ENCODE measurements at places on chromosomes 2 and 18.

GRCh38 chr18:32469190-32469651, 1.5 kb downstream of the GAREM1 start:
- DNase-seq: no peak

GRCh38 chr2:16103614-16104314, 163.4 kb downstream of the MYCN start:
- DNase-seq: no peak

DNA sequence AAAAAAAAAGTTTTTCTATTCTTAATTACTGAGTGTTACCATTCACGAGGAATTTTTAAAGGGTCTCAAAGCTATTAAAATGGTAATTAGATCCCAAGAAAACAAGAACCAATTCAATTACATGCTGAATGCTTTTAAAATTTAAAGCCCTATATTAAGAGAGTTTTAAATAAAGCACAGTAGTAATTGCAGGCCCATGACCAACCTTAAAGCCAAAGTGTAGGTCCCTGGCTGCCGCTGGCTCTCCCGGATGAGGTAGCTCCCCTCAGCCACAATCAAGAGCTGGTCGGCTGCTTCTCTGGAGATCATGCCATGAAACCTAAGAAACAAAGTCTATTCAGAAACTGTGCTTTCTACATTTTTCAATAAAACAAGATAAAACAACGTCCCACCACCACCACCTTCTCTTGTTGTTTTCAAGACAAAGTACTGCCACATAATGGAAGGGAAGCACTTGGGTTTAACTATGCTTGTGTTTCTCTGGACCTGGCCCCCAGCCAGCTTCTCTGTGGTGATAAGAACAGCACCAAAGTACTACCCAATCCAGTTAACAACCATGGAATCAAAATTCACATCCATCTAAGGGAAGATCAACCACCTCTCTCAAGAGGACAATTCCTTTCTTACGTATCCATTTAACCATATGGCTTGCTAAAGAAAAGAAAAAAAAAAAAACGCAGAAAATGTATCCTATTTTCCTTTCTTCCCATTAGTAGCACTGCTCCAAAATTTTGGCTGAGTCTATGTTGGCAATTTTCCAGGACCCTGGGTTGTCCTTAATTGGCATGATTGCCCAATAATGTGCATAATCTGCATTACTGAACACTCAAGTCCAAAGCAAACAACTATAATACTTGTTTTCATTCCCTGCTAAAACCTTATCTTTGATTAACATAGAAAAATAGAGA, 90.1 kb downstream of the CHN1 start:
- no peak for DNase-seq

DNA sequence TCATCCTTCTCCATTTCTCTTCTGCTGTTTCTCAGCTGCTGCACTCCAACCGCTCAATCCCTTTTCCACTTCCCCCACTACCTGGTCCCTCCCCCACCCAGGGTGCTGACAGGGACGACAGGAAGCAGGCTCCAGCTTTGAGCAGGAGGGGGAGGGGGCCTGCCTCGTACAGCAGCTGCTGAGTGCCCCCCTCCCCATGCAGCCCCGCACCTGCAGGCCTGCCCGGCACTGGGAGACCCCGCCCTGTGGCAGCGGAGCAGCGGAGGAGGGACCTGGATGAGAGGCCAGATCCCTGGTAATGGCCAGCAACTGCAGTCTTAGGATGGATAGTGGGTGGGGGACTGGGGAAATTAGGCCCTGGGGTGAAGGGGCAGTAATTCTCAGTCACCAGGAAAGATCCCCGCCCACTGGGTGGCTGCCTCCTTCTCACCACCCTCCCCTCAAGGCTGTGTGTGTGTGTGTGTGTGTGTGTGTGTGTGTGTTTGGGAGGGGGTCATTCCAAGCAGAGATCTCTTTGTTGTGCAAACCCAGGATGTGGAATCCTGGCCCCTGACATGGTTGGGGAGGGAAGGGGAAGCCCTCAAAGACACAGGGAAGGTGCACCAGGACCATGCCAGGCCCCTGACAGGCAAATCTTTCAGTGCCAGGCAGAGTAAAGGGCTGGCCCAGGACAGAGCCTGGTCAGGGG, 6.8 kb upstream of the CRYBA2 start:
- DNase-seq: no peak

DNA sequence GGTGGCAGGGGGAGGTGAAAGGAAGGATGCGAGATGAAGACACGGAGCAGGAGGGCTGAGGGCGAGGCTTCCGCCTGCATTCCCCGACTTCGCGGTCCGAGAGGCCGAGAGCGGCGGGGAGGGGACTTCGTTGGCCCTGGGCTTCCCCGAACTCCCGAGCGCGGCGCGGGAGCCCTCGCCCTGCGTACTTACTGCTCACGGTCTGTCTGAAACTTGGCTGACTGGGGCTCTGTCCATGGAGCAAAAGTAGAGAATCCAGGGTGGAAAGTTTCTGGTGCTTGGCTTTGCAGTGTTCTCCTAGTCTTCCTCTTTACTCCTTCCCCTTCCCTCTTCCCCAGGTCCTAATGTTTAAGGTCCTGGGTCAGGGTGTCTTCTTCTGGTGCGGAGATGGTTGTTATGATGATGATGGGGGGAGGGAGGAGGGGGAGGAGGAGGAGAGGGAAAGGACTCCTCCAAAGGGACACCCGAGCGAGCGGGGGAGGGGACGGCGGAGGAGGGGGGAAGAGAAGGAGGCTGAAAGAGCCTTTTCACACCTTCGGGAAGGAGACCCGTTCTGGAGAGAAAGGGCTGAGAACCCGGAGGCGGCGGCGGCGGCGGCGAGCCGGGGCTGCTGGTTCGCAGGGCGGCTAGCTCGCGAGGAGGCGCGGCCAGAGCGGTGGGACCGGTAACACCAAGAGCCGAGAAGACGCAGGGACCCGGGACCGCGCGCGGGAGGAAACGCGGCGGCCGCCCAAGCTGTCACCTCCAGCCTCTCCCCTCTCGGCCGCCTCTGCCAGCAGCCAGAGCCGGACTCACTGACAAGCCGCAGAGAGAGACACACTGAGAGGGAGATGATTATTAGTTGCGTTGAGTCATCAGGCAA, at the start of gene SATB2:
TSS of gene SATB2 (minus strand) at position 793 of the 862 bp plus-strand sequence. CDS start 1,902 bp downstream, outside the sequence.
- no peak for DNase-seq

DNA sequence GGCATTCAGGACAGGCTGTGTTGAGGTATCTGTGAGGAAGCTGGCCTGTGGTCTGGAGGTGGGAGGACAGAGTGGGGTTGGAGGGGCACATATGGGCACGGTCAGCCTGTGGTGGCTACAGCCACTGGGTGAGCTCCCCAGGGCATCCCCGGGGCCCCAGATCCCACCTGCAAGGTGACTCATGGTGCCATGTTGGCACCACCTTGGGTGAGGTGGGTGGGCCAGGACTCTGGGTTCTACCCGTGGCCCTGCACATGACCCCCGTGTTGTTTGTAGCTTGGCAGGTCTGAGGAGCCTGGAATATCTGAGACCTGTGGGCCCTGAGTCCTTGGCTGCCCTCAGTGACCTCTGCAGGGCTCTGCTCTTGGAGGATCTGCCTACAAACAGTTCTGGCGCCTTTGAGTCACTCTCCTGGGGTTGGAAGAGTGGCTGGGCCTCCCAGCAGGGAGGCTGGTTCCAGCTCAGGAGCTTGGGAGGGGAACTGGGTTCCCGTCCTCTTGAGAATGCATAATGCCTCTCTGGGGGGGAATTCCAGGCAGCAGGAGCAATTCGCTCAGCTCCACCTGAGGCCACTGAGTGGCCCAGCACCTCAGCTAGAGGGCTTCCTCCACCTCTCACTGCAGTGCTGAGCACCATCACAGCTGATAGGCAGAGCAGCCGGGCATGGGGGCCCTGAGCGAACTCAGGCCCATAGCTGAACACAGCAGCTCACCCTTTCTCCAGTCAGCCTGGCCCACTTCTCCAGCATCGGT, 105.1 kb downstream of the DYSF start:
- no peak for DNase-seq

- no peak for DNase-seq
Observed at GRCh38 chr18:42814184-42814583, 301.3 kb downstream of the RIT2 start.

- DNase-seq: no peak
Observed at GRCh38 chr2:173996766-173997165, 31.6 kb upstream of the SP3 start.

- no peak for DNase-seq
Observed at GRCh38 chr2:236896688-236897087, 189.0 kb upstream of the COPS8 start.

Measured in hematopoietic multipotent progenitor cell treated with erythropoietin and hydrocortisone succinate and interleukin-3 and kit ligand, for 17 days (in vitro differentiated cells).